CD8-positive, alpha-beta memory T cell (primary cell): ENCODE measurements at places on chromosomes 3 and 15.

GRCh38 chr15:66233487-66234415, 19.8 kb downstream of the MEGF11 start:
- no peak for DNase-seq

DNA sequence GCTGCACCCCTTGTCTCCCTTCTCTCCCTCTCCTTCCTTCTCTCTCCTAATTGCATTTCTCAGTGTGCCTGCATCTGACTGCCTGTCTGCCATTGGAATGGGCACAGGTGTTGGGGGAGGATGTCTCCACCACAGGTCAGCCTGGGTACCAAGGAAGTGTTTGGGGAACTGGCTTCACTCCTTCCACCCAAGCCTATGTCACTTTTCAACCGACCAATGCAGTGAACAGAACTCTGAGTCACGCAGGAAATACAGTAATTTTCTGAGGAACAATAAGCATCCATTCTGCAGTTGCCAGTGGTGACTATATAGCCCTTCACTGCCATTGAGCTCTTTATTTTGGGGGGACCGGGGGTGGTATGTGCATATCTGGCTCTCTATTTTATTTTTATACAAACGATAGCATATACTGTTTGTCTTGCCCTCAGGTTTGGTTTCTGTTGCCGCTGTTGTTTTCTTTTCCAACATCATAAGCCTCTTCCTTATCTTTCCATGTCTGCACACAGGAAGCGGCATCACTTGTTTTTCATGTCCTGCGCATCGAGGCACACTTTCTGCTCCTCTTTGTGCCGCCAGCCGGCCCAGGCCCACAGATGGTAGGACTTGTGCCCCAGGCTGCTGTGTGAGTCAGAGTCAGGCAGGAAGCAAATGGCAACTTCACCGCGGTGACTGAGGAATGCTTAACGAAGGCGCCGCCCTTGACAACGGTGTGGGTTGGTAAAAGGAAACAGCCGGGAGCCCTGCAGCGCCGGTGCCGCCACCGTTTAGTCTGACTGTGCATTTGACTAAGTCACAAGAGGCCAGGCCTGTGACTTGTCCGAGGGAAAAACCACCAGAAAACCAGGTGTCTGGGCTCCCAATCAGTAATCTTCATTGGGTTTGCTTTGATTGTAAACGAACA, 21.1 kb upstream of the CDCP1 start:
- DNase-seq: peak; percentile 62

DNA sequence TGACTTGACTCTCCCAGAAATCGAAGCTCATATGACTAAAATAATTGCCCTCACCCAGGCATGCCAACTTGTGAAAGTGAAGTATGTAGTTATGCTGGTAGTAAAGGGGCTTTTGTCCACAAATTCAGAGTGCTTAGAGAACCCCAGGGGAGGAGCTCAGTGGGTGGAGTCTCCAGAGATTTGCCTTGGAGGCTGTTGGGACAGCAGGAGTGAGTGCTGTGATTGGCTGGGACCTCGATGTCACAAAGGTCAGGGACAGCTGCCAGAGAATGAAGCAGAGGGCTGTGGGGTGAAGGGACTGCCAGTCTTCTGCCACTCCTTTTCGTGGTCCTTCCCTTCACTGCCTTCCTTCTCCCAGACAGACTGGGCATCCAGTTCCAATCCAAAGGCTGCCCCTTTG, 49.8 kb downstream of the ZNF445 start:
- no peak for DNase-seq

DNA sequence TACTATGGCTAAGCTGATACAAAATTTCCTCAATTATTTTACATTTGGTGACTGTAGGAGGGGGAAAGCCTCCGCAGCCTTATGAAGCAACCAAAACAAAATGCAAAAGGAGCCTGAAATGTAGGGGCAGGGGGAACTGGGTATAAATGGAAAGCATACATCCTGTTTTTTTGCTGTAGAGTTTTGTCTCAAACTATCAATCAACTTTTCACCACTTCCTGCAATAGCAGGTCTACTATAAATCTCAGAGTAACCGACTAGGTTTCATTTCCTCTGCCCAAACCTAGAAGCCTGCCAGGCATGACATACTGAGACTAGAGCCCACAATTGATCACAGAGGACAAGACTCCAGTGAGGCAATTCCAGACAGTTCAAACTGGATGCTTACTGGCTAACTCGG, 91.3 kb downstream of the SHQ1 start:
- peak; percentile 62 for DNase-seq

- DNase-seq: no peak
These were observed 61.4 kb downstream of the TASOR start for GRCh38 chr3:56621681-56622080.

DNA sequence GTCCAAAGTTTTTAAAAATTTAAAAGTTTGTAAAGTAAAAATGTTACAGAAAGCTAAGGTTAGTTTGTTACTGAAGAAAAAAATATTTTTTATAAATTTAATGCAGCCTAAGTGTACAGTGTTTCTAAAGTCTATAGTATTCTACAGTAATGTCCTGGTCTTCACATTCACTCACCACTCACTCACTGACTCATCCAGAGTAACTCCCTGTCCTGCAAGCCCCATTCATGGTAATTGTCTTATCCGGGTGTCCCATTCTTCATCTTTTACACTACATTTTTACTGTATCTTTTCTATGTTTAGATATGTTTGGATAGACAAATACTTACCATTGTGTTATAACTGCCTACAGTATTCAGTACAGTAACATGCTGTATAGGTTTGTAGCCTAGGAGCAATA, 36.7 kb upstream of the ATP10A start:
- DNase-seq: no peak

GRCh38 chr3:46378426-46378942, 7.7 kb downstream of the CCR5 start:
- DNase-seq: peak; percentile 45

DNA sequence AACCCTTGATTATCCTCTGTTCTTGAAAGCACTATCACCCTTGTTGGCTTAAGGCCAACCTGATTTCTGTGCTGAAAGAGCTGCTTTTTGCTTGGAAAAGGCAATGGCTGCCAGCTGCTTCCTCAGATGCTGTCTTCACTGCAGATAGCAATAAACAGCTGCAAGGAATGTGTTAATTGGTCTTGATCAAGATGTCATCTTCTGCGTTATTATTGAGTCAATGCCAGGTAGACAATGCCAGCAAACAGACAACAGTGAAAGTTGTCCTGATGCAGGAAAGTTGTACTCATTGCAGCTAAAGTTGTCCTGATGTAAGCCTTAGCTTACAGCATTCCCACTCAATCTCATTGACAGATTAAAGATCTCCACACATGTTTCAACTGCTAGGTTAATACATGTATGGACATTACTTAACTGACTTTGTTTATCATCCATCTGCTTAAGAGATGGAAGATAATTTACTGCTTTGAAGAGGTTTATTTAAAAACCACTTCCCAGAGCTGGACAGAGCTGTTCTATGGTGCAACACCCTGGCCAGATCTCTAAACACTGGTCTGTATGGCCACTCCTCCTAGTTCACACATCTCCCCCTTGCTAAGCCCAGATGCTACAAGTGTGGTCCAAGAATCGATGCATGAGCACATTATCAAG, 251.0 kb upstream of the MCTP2 start:
- no peak for DNase-seq

GRCh38 chr3:71520161-71521020, 63.1 kb downstream of the FOXP1 start:
- no peak for DNase-seq

DNA sequence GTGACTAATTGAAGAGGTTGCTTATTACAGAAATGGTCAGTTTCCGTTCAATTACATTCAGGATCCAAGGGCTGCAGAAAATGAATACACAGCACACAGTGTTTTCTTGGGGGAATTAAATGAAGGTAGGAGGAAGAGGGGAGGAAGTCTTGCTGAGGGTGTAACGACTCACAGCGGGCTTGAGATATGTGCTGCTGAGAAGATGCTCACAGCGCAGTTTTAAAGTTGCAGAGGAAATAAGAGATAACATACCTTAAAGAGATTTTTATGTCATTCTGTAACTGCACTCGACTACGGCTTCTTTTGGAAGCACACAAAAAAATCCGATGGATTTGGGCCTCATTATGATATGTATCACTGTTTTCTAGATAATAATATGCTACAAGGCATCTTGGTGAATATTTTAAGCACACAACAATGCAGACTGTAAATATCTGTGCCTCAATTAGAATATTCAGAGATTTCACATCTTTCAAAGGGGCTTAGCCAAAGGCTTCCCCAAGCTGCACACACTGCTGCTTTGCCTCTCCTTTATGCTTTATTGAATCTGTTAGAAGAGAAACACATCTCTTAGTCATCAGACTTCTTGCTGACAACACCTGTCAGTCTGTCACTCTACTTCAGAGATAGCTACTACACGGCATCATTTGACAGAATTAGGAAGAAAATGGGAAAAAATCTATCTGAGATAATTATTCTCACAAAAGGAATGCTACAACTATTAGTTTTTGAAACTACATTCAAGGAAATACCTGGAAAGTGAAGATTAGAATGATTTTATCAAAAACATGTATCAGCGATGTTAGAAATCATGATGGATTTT, 773.2 kb downstream of the OTOL1 start:
- DNase-seq: no peak
